ENCODE measurements at places on chromosomes 5 and 9.

GRCh38 chr5:170450061-170450669 is 53.7 kb upstream of the KCNIP1 start:
- no peak for DNase-seq

DNA sequence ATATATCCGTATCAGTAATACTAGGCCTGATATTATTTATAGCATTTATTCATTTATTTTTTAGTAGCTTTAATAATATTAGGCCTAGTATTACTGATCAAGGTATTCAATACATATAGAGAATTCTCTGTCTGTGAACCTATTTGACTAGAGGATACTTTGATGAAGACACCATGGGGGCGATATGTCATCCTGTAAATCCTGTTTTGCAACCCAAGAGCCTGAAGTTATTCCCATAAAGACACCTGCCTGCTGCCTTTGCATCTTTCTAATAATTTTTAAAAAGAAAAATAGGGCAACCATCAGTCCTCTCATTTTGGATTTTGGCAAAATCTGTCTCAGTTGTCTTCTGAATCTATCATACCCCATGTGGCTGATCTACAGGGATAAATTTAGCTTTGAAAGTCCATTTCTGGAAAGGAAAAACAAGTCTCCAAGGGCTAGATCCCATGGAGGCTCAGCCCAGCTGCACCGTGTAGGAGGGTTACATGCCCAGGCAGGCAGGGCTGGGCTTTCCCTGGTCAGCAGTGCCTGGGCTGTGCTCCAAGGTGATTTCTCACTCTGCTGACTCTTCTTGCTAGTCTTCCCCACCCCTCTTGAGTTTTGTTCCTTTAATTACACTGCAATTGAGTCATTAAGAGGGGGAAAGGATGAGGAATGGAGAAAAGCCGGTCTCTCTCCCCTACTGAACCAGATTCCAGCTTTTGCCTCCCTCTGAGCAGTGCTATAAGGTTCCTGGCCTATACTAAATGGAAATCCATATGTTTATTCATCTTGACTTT is 169.0 kb downstream of the TRIM32 start:
- DNase-seq = no peak

GRCh38 chr9:14180093-14180959 is 133.6 kb downstream of the NFIB start:
- no peak for DNase-seq

GRCh38 chr5:135489466-135490244 is 37.5 kb upstream of the TIFAB start:
- DNase-seq = no peak

- no peak for DNase-seq
Observed at GRCh38 chr9:124899845-124900244, 37.9 kb downstream of the ARPC5L start.

DNA sequence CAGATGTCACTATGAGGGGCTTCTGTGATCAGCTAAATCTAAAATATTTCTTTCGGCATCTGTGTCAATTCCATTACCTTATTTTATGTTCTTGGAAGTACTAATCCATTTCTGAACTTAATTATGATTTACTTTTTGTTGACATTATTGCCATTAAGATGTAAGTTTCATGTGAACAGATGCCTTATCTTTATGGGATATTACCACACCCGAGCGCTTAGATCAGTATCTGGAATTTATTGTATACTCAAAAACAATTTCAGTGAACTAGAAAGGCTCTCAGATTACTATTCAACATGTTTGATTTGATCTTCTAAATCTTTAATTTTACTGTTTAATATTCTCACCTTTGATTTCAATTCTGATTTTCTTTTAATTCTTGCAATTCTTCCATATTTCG is 567.7 kb upstream of the TLE4 start:
- DNase-seq = no peak

DNA sequence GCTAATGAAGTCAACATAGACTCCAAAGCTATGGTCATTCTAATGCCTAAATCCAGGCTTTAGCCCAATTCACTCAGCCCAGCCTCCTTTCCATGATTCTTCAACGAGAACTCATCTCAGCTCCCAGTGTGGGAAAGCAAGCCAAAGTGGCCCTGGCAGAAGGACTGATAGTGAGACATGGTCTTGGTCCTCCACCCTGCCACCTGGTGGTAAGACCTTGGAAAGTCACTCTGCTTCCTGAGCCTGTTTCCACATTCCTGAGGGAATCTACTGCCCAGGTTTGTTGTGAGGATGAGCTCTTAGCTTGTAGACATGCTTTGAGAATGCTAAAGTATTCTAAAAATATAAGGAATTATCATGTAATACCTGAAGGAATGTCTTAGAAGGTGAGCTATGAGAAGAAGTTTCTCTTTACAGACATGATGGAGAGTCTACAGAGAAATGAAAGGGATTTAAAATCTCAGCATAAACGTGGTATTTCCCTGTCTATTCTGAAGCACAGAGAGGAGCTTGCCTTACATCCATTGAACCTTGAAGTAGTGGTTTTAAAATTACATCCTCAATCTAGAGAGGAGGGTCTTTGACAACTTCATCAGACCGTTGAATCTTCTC is 173.5 kb downstream of the TRIM32 start:
- peak; percentile 40 for DNase-seq

DNA sequence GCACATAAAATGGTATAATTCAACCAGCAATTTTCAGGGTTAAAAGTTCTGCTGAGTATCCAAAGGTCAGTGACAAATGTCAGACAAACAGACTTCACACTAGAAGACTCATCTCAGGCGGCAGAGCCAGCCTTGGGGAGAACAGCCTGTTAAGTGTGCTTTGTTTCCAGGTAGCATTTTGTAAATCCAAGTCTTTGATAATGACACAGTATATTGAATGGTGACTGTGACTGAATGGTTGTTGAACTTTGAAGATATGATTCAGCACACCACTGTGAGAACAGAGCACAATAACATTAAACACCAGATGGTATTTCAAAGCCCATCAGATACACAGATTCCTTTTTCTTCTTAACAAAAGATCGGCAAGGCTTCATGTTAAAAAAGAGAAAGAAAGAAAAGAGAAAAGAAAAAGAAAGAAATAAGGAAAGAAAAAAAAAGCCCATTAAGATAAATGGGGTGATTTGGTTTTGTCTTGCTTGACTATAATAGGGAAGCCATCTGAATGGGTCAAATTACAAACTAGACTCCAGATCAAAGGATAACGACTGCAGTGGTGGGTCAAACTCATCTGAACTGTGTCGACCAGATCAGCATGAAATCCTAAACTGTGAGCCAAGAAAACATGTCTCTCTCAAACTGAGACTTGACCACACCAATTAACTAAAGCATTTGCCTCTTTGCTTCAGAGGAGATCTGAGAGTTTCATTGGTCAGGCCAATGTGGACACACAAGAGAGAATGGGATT is 313.0 kb upstream of the ZNF608 start:
- no peak for DNase-seq

- DNase-seq = no peak
Observed at GRCh38 chr5:168092209-168093185, 198.9 kb upstream of the WWC1 start.

DNA sequence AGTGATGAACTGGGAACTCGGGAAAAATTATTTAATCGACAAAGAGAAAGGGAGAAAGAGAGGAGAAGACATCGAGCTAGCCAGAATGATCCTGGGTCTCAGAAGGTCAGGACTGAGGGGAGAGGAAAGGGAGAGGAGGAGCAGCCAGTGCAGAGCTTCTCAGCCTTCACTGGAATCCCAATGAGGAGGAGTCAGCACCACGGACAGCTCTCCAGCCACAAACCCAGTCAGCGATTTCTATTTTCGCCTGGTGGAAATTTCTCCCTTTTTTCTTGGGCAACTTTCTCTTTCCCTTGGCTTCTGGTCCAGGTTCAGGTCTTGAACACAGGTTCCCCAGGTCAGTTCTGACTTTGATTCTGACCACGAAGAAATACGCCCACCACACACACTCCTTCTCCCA is 1.6 kb upstream of the BRINP1 start:
- peak; percentile 21 for DNase-seq

DNA sequence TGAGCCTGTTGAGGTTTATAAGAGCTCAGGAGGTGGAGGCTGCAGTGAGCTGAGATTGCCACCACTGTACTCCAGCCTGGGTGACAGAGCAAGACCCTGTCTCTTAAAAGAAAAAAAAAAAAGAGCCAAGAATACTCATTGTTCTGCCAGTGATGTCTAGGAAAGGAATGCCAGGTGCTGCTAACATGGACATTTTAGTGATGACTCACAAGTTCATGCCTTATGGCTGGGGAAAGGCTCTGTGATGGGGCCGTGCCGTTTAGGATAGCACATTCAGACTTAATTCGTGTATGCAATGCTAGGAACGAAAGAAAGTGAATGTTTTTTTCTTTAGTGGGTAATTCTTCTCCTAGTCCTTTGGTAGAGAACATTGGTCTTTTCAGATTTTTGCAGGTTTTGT is 134.2 kb downstream of the ARHGAP26 start:
- no peak for DNase-seq

DNA sequence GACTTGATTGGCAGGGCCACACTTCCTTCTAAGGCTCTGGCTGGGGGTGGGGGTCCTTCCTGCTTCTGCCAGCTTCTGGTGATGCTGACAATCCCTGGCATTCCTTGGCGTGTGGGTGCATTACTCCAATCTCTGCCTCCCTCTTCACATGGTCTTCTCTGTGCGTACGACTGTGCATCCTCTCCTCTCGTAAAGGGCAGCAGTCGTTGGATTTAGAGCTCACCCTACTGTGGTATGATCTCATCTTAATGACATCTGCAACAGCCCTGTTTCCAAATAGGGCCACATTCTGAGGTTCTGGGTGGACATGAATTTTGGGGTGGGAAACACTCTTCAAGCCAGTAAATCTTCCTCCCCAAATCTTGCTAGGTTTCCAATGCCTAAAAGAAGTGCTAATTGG is 36.8 kb downstream of the ROPN1L start:
- DNase-seq = no peak

GRCh38 chr9:78973907-78974306 is 597.9 kb upstream of the TLE4 start:
- no peak for DNase-seq

DNA sequence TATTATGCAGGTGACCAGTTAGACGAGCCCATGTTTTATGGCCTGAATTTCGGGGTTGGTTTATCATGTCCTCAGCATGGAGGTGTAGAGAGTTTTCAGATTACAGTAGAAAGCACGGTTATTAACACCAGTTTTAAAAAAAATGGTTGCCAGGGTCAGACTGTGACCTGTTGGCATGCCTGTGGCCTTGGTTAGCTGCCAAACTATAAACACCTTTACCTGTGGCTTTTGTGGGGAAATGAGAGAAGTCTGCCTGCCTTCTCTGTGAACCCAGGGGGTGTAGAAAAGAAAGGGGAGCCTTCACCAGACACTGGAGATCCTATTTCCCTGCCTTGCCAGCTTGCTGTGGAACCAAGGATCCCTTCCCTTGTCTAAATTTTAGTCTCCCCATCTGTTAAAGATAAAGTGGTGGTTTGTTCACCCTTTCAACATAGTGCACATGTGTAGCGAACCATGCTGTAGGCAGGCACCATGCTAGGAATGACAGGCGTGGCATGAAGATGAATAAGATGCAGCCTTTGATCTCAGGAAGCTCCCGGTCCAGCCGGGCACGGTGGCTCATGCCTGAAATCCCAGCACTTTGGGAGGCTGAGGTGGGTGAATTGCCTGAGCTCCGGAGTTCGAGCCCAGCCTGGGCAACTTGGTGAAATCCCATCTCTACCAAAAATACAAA is 6.1 kb upstream of the PHF19 start:
- no peak for DNase-seq

GRCh38 chr9:118364266-118365106 is 660.3 kb downstream of the TLR4 start:
- no peak for DNase-seq

DNA sequence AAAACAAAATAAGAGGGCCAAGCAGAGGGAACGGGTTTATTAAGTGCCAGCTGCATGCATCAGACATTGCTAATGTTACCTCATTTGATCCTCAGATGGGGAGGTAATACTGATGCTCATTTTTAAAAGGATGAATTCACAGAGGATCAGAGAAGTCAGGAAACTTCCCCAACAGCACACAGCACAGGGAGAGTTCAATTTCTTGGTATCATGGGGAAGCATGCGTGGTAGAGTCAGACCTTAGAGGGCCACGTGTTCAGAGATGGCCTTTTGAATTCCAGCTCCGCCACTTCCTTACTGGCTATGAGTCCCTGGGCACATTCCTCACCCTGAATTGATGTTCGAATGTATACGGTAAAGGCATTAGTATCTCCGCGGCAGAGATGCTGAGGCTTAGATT is 108.3 kb downstream of the MYO10 start:
- DNase-seq = no peak

GRCh38 chr9:125146247-125146646 is 2.9 kb upstream of the SCAI start:
- DNase-seq = no peak

GRCh38 chr9:75071530-75072122 is 16.3 kb downstream of the NMRK1 start:
- DNase-seq = no peak

DNA sequence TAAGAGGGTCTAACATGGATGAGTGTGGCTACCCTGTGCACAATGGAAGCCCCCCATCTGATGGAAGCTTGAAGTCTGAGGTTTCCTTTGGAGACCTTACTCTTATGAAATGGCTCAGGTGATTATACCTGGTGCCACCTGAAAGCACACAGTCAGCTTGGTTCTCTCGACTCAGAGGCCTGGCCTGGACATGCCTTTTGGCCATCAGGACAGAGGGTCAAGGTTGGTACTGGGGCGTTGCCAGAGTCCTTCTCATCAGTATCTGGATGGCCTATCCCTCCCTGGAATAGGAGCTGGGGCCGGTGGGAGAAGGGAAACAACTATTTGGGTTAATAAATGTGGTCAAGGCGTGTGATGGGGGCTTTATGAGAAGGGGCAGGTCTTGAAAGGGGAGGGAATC is 48.9 kb downstream of the COL27A1 start:
- no peak for DNase-seq

GRCh38 chr9:96031366-96031824 is 155.9 kb downstream of the ERCC6L2 start:
- no peak for DNase-seq

- no peak for DNase-seq
Observed at GRCh38 chr5:126814721-126815404, 37.9 kb downstream of the LMNB1 start.

DNA sequence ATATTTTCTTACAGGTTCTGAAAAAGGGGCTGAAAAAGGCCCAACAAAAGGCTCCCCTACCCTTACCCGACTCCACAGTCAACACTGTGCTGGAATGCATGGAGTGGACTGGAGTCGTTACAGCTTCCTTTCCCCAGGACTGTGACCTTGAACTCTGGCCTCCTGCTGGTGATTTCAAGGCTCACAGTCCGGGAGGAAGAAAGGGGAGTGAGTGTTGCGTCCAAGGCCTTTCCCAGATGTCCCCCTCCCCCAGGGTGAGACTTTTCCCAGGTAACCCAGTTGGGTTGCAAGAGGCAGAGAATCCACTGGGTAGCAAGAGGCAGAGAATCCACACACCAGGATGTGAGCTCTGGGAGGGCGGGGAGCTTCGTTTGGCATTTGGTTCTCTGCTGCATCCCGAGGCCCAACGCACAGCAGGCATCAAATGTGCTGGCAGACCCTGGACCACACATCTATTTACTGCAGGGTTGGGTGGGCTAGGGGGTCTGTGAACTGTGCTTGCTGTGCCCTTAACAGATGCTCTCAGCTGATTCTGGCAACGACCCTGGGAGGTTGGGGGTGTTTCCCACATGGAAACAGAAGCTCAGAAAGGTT is 37.5 kb downstream of the FABP6 start:
- no peak for DNase-seq

- DNase-seq = no peak
Observed at GRCh38 chr9:117080765-117081390, 334.0 kb downstream of the ASTN2 start.

GRCh38 chr9:37559855-37560592 is 16.2 kb downstream of the FBXO10 start:
- no peak for DNase-seq
